ENCODE measurements at places on chromosomes 11 and 22.

- no peak for DNase-seq
These were observed 242.0 kb downstream of the DDX10 start for GRCh38 chr11:108906826-108907225.

DNA sequence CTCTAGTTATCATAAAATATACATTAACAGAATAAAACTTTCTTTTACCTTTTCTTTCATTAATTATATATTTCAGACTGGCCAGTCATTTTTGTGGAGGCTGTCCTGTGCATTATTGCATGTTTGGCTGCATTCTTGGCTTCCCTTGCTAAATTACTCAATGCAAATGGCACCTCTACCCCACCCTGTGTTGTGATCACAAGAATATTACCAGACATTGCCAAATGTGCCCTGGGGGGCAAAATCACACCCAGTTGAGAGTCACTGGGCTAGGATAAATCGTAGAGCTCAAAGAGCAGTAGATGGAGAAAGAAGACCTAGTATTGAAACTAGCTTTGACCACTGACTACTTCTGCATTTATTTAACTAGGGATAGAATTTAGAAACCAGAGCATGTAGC is 1257.8 kb upstream of the TENM4 start:
- no peak for DNase-seq

GRCh38 chr11:128723531-128723930 is 29.7 kb downstream of the FLI1 start:
- no peak for DNase-seq

- DNase-seq, result no peak
These were observed 2.1 kb upstream of the OAF start for GRCh38 chr11:120208777-120209176.

- DNase-seq, result no peak
These were observed 252.1 kb upstream of the PITPNB start for GRCh38 chr22:28171115-28171514.

GRCh38 chr22:33598821-33599220 is 321.5 kb downstream of the LARGE1 start:
- DNase-seq, result no peak

DNA sequence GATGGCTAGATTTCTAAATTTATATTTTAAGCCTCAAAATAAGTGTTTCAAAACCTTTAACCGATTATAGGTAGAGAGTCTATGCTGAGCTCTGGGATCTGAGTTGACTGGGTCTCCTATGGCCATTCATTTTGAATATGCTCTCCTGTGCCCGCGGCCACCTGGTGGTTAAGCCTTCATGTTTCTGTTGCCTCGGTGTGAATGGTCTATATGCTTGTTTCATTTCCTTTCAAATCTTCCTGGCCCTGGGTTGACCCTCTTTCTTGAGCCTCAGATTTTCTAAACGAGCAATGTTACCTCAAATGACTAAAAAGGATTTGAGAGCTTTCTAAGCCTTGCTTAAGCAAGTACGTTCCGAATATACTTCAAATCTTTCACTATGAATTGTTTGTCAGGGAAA is 789.4 kb upstream of the KIRREL3 start:
- no peak for DNase-seq

DNA sequence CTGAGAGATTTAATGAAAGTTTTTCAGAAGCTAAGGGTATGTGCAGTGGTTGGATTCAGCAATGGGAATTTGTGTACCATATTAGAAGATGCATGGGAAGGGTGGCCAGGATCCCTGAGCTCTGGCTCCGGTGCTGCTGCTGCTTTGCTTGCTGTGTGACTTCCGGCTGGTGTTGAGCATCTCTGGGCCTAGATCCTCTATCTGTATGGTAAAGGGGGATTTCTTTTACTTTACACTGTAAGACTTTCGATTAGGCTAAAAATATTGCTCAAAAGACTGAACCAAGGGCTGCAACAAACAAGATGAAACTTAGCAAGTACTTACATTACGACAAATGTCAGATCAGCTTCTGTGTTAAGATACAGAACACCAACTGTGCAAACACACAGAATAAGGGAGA is 39.1 kb downstream of the XRRA1 start:
- no peak for DNase-seq

GRCh38 chr22:47021371-47022074 is 259.1 kb downstream of the TBC1D22A start:
- DNase-seq, result no peak

GRCh38 chr11:48006301-48006992 is 26.1 kb downstream of the PTPRJ start:
- no peak for DNase-seq

DNA sequence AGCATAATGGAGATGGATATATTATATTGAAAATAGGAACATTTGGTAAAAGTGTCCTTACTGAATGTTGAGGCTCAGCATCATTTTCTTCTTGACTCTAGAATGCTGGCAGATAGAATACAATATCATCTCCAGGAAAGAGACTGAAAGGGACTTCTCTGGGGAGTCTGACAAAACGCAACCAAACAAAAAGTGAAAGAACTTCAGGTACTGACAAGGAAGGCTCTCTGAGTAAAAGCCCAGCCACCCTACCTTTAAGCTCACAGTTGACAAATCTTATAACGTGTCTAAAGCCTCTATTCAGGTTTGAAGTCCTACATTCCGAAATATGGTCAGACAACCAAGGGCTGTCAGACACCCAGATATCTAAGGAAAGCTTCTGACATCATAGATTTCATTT is 590.8 kb downstream of the SOX6 start:
- no peak for DNase-seq

DNA sequence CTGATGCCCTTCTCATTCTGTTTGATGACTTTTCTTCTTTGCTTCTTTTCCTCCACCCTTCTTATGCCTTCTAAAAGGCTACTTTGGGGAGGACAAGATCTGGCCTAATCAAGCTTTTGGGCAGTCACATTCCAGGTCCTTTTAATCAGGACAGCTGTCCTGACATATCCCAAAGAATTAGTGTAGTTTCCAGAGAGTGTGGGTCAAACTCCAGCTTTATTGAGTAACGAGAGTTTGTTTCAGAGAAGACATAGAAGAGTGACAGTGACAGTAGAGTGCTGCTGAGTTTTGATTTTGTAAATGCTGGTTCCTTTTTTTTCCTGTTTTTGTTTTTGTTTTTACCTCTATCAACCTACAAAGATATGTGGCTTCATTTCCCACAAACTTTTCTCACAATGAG is 158.4 kb upstream of the SESN3 start:
- no peak for DNase-seq

DNA sequence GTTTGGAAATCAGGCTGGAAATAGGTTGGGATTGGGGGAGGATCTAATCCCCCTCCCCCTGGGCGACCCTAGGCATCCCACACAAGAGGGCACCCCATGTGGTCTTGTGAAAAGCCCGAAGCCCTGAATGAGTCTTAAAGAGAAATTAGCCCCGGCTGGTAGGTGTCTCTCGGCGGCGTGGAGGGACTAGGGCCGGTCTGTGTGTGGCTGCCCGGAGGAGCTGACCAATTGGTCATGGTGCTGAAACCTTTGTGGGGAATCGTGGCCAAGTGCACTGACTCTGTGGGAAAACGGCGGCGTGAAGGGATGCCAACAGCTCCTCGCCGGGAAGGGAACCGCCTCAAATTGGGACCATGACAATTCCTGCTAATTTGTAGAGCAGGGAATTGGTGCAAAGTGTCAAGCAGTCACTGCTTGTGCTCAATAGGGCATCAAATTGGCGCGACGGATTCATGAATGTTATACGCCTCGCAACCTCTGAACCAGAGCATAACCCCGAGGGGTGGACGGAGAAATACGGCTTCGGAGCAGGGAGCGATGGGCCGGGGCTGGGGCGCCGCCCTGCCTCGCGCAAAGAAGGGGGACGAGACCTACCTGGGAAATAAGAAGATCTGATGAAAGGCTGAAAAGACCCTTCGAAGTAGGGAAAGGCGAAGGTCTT is 1.5 kb downstream of the DBX1 start:
- DNase-seq, result no peak

GRCh38 chr11:122091835-122092234 is 24.2 kb downstream of the BLID start:
- no peak for DNase-seq

DNA sequence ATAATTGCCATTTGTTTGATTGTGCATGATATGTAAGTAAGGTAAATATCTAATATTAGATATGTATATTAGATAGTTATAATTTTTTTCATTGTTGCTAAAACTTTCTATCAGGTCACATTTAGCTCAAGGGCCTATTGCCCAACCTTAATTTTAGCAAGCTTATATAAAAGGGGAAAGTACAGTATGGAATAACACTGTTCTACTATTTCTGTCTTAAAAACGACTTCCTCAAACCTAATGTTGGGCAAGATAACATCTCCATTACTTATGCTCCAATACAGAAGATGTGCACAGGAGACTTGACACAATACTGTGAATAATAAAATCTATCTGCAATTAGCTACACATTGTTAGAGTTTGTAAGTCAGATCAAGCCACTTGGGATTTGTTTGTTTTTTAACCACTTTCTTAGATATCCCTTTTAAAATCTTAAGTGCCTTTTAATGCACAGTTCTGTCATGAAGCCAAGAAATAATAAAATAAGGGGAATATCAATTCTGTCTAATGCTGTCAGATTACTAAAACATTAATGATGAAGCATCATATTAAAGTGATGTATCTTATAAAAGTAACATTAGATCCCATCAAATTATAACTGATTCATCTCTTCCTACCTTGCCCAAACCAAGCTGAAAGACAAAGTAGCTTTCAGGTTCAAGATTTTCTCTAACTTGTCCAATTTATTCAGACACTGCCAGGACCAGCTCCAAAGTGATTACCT is 98.1 kb downstream of the SIK3 start:
- DNase-seq, result no peak

- DNase-seq, result no peak
These were observed 6.6 kb downstream of the CERK start for GRCh38 chr22:46731246-46732040.

DNA sequence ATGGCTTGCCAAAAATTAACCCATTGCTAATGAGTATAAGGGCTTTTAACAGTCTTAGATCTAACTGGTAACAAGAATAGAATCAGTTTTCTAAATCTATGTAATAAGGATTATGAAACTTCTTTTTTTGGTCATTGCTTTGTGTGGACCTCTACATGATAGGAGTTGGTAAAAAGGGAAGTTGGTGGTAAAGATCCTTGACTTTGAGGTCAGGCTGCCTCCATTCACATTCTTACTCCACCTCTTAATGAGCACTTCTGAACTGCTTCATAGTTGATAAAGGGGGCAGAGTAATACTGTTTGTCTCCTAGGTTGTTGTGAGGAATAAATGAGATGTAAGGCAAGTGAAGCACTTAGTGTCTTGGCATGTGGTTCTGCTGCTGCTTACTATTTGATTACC is 10.6 kb downstream of the EIF3M start:
- no peak for DNase-seq

DNA sequence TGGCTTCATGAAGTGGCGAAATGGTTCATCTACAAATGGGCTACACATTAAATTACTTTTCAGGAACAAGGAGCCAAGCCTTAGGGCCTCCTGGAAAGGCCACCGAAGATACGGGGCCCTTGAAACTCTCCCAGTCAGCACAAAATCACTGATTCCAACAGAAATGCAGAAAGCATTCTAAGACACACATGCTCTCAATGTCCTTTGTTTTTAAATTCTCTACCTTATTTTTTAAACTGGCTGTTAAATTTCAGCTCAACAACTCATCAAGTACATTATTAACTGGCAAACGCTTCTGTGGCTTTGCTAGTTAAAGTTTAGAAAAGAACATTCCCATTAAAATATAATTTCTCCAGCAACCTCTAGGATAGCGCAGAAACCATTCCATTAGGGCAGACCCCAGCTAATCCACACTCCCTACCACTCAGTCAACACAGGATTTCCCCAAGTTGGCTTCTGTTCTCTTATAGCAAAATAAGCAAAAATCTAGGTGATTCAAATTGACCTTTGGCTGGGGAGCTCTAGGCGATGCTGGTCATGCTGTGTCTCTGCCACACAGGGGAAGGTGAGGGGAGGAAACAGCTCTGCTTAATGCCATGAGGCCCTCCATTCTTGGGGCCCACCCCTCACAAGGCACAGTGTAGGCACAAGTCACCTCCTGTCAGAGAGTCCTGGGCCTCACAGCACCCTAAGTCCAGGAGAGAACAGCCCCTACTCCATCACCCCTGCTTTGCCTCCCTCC is 47.1 kb downstream of the PLEKHA7 start:
- no peak for DNase-seq

DNA sequence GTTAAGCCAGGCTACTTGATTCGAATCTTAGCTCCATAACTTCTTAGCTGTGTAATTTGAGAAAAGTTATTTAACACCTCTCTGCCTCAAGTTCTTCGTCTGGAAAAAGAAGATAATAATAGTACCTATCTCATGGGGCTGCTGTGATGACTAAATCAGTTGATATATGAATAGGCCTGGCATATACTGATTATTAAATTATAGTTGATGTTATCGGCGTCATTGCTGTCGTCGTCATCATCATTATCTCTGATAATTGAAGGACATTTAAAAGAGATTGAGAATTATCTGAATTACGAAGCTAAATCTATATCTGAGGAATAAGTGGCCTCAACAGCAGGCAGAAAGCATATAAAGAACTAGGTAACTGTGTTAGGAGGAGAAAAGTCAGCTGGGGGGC is 145.0 kb downstream of the APOL5 start:
- no peak for DNase-seq

DNA sequence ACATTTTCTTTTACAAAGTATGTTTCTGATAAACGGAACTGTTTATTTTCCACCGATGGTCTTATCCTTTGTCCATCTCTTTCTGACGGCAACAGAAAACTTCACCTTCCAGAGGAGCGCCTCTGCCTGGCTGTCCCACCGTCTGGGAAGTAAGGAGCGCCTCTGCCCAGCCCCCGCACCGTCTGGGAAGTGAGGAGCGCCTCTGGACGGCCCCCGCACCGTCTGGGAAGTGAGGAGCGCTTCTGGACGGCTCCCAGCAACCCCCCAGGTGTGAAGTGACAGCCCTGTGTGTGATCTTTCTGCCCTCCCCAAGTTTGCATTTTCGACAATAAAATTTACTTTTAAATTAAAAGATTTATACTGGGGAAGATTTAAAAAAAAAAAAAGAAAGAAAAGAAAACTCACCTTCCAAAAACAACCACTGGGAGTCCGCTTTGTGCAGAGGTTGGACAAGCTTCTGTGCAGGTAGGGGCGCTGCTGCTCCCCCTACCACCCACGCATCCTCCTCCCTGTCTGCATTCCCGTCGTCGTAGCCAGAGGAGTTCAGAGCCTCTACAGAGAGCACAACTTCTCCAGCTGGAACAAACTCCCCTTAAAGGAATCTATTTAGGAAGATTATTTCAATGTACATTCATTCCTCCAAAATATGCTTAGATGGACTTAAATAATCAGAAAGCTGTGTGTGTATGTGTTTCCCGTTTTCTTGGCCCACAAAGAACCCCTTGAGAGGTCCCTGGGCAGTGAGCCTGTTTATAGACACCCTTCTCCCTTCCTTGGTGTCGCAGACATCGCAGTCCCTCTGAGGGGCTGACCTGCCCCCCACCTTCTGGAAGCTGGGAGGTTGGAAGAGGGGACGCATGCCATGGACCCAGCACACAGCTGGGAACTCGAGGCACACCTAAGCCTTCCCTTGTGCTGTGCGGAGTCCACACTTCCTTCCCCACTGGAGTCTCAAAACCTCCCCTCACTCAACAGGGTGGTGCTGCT is 849 bp upstream of the APOBEC3B start:
- no peak for DNase-seq

Data from T-helper 17 cell (primary cell).